PC-3 (cell line): ENCODE measurements at places on chromosomes 4 and X. TPM values are rescaled to one million over a fixed set of nuclear protein-coding genes. Genes with fewer than 3 reads are reported as not detected.
A peak's percentile ranks its signal among the peaks of the same experiment; 100 is the strongest.

Gene CORIN
- not detected in 2 replicates for total RNA-seq

Gene COL25A1
- not detected in 2 replicates for total RNA-seq

Gene DGAT2L6
- total RNA-seq: not detected in 2 replicates

Gene ANXA10
- total RNA-seq: 0.47 and 0.92 TPM in 2 replicates

Gene RBMXL3
- not detected in 2 replicates for total RNA-seq

Gene TMSB15C
- total RNA-seq: 3.5 and 4.6 TPM in 2 replicates

Gene MTTP
- total RNA-seq: 0.33 TPM in 1 of 2 replicates, not detected in the other

- no peak for DNase-seq
Measured at GRCh38 chr4:183522821-183523220, 18.0 kb downstream of the ING2 start.

GRCh38 chrX:94830717-94831116, 1156.7 kb downstream of the FAM133A start:
- peak; percentile 12 for DNase-seq

- no peak for DNase-seq
Measured at GRCh38 chr4:27087306-27088045, 226.8 kb downstream of the STIM2 start.

GRCh38 chrX:78168065-78168464, 28.6 kb upstream of the TAF9B start:
- DNase-seq: peak; percentile 63

DNA sequence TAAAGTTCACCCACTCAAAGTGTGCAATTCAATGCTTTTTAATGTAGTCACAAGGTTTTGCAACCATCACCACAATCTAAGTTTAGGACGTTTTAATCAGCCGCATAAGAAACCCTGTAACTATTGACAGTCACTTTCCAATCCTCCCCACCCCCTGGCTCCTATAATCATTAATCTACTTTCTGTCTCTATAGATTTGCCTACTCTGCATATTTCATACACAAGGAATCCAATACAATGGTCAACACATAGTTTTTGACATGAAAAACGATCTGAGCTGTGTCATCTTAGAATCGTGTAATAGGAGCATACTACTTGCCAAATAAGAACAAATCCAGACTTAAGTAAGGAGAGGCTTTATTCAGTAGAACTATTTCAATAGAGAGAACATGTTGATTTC, 47.6 kb downstream of the ANXA3 start:
- DNase-seq: no peak

DNA sequence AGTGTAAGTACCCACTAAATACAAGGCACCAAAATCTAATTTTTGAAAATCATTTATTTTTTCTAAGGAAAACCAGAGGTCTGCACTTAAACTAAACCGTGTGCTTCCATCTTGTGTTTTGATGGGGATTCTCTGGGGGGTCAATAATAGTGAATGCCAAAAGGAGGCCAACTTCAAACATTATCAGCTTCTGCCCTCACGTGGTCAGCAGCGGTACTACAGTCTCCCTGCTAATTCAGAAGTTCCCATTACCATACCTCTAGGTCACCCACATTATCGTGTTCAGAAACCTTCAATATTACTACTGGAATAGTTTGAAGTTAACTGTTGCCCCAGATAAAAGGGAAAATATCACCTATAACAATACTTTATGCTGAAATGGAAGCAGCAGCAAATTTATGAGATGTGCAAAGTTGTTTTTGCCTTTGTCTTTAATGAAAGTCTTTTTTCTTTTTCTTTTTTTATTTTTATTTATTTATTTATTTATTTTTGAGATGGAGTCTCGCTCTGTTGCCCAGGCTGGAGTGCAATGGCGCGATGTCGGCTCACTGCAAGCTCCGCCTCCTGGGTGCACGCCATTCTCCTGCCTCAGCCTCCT, 17.3 kb downstream of the CTPS2 start:
- peak; percentile 75 for DNase-seq

DNA sequence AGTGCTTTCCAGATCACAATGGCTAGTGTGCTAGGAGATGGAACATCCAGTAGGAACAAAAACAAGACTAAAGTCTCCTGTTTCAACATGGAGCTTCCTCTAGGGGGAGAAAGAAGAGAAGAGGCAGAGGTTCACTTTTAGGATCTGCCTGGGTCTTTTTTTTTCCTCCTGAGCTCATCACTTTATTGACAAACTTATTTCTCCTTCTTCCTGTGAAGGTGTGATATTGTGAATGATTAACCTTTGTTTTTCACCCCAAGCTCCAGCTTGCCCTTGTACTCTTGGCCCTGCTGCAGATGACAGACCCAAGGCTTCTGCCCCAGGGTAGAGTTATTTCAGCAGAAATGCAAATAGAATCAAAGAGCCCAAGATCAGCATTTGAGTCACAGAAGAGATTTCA, 13.5 kb downstream of the PAGE4 start:
- no peak for DNase-seq

- no peak for DNase-seq
Measured at GRCh38 chrX:78708816-78709215, 38.7 kb upstream of the LPAR4 start.

GRCh38 chrX:74382613-74383012, 38.7 kb upstream of the SLC16A2 start:
- DNase-seq: peak; percentile 83

- peak; percentile 27 for DNase-seq
Measured at GRCh38 chrX:114962209-114962608, 55.2 kb downstream of the IL13RA2 start.

- no peak for DNase-seq
Measured at GRCh38 chrX:53086464-53086863, 4.3 kb downstream of the TSPYL2 start.

DNA sequence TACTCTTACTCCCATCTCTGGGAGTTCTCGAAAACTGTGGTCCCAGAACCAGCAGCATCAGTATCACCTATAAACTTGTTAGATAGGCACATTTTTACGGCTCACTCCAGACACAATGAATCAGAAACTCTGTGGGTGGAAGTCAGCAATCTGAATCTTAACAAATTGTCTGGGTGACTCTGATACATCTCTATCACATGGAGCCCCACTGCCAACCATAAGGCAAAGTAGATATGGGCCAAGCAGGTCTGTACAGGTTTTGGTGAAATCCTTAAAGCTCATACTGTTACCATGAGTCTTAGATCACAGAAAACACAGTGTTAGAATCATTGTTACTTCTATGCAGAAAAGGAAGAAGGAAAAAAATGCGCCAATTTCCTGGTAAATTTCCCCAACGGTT, 122.5 kb upstream of the HCCS start:
- no peak for DNase-seq

DNA sequence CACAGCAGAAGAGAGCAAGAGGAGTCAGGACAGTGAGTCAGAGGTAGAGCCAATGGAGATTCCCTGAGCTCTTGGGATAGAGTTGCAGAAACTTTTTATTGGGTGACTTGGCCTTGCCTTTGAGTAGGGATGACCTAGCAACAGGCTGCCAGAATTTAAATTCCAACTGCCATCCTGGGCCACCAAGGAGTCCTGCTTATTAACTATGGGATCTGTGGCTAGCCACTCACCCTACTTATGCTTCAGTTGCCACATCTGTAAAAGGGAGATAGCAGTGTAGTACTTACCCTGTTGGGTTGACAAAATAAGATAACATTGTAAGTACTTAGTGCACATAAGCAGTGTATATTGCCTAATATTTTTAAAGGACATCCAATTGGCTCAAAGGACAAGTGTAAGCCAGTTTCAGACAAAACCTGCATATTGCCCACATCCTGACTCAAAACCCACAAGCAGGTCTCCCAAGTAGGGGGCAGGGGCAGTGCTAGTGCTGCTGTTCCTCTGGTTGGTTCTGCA, 43.5 kb upstream of the TMEM164 start:
- DNase-seq: peak; percentile 35

DNA sequence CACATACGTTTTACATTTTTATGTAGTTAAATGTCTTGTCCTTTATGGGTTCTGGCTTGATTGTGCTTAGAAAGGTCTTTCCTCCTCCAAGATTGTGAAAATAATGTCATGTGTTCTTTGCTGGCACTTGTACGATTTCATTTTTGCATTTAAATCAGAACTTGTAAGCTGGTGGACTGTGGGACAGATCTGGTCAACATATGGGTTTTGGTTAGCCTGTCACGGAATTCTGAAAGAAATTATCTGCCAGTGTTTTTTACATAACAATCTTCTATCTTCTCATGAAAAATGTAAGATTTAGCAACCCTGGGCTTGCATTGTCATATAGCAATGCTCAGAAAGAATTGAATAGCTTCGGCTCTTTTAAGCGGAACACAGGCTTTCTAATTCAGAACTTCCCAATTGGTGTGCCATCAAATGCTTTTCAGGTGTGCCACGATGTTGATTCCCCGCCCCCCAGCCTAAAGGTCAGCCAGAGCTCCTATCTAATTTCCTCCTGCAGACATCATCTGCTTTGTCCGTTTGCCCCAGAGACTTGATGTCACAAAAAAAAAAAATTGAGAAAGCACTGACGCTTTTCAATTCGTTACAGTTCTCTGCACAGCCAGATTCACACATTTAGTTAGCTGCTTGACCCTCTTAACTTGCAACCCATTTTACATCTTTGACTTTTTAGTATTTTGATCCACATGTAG, 16.2 kb downstream of the AFF1 start:
- no peak for DNase-seq

DNA sequence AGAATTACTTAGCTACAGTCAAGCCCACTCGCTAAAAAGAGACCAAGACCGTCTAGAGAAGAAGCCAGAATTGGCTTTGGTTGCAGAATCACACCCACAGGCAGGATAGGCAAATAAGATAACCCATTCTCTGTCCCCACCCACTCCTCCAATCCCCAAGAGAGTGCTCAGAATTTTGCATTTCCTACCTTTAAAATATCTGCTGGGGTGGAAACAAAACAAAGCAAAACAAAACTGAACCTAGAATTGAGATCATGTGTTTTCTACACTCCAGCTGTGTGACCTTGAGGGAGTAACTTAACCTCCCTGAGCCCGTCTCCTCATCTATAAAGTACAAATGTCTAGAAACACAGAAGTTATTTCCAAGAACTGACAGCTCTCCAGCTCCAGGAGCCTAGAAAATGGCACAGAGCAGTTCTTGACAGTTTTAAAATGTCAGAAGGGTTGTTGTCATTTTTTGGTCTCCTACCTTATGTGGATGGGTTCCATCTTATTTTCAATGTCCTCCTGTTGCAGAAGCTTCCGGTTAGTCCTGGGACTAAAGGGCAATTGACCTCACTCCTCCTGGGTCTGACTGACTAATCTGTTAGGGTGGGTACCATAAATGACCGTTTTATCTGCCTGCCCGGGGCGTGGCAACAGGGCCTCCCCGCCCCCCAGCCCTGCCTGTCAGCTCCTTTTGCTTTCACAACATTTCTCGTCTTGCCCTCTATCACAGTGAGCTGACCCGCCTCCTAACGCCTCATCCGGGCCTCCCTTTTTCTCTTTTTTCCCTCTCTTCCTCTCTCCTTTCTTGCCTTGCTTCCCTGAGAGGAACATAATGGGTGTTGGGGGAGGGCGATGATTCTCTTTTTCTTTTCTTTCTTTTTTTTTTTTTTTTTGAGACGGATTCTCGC, 114.0 kb downstream of the RBM47 start:
- peak; percentile 5 for DNase-seq

- DNase-seq: no peak
Measured at GRCh38 chr4:142110136-142110535, 473.8 kb downstream of the IL15 start.
